ENCODE measurements at places on chromosomes 3 and 15.

GRCh38 chr3:141291559-141292355 is 60.1 kb downstream of the PXYLP1 start:
- DNase-seq: no peak

GRCh38 chr3:10816019-10816862 is at the start of gene SLC6A11:
Gene SLC6A11 (plus strand): TSS chr3:10816228. CDS start chr3:10816266, 38 bp downstream.
- no peak for DNase-seq

GRCh38 chr3:193052354-193053045 is 134.8 kb upstream of the MB21D2 start:
- no peak for DNase-seq

DNA sequence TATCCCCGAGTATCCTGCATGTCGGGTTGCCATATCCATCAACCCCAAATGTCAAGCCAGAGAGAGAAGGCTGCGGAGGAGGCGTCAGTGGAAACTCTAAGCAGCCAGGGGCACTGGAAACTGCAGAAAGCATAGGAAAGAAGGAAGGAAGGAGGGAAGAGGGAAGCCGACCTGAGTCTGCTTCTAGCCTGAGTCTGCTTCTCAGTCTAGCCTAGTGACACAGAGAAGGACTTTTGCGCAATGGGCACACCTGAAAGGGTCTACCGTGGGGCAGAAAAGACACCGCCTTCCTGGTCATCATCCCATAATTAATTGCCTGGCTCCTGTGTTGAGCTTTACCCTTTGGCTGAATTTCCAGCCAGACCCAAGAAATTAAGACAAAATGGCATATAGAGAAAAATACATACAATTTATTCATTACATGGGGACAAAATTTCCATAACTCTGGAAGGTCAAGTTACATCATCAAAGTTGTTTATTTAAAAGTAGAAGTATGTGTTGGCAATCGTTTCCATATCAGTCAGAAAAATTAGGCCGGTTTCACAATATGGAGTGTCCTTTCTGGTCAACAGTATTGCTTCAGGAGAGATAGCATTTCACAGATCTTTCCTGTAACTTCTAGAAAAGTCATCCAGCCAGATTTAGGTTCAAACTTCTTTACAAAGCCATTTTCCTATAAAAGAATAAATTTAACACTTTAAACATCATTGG is 10.3 kb downstream of the BCL2A1 start:
- no peak for DNase-seq

- DNase-seq: no peak
Measured at GRCh38 chr3:186589856-186590579, 19.5 kb downstream of the DNAJB11 start.

DNA sequence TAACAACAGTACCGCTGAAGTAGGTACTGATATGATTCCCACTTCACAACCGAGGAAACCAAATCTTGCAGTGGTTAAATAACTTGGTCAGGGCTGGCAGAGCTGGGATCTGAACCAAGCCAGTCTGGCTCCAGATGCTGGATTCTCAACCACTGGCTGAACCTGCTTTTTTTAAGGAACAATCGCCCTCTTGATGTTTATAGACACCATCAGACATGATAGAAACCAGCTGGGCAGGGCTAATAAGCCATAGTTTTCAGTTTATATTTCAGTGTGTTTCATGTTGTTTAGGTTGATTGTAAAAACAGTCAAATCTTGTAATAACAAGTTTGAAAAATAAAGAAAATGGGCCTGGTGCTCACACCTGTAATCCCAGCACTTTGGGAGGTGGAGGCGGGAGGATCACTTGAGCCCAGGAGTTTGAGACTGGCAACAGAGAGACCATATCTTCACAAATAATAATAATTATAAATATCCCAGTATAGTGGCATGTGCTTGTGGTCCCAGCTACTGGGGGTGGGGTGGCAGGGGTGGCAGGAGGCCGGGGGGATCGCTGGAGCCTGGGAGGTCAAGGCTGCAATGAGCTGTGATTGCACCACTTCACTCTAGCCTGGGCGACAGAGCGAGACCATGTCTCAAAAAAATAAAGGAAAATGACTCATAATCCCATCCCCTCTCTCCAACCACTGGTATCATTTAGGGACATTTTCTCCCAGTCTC is 36.7 kb downstream of the XYLB start:
- DNase-seq: no peak

DNA sequence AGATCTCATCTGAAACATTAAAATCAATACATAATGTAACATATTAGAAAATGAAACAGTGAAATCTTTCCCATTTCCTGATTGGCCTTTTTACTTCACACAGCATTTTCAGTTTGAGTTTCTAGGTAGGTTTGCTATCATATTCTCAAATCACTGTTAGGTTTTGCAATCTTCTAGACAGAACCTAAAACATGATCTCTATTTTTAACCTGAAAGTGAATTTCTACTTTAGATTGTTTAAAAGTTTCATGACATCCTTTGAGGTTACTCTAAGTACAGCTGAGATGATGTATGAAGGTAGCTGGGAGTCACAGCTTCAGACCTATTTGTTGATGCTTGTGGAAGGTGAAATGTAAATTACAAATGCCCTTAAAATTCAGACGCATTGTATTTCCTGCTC is 118.4 kb upstream of the GPR149 start:
- DNase-seq: no peak

DNA sequence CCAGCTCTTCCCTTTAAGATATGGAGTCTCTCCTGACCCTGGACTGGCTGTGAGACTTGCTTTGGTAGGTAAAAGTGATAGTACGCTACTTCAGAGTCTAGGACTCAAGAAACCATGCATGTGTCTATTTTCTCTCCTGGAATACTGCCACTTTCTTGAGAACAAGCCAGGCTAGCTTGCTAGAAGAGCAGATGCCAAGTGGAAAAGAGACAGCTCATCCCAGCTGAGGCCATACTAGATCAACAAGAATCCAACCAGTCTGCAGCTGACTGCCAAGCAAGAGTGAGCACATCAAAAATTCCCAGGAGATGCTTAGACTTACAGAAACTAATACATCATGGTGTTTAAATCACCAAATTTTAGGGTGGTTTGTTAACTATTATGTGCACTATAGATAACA is 208.3 kb upstream of the RBMS3 start:
- no peak for DNase-seq

GRCh38 chr15:66953523-66954229 is 111.7 kb upstream of the SMAD3 start:
- DNase-seq: no peak

DNA sequence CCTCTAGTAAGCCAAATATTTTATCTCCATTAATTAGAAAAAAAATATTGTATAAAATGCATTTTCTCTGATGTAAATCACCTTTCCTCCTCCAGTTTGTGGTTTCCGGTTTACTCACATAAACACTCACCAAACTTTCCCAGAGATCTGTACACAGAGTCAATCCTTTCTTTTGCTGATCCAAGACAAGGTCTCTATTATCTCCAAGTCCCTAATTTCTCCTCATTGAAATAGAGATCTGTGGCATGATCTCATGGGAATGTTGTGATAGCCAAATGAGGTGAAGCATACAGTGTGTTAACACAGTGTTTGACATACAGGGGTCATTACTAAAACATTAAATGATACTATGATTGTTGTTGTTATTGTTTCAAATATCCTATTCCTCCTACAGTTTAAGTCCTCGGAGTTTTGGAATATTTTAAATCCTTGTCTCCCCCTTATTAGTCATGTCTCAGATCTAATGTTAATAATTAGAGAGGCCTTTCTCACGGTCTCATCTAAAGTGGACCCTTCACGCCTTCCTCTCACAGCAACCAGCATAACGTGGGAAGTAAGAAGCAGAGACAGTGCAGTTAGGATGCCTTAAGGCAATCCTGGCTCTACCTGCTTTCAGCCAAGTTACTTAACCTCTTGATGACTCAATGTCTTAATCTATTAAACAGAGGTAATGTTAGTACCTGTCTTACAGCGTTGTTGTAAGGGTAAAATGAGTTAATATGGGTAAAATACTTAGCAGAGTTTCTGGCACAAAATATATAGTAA is 333.3 kb downstream of the GRM7 start:
- DNase-seq: no peak

GRCh38 chr3:175224051-175224450 is 364.9 kb downstream of the NAALADL2 start:
- no peak for DNase-seq

Data from stimulated activated CD8-positive, alpha-beta memory T cell treated with anti-CD3 and anti-CD28 coated beads, Interleukin-4, amount 100 ng/mL, for 24 hours (primary cell).